ENCODE measurements at places on chromosomes 5 and 9. TPM values are rescaled to one million over a fixed set of nuclear protein-coding genes. Genes with fewer than 3 reads are reported as not detected.

C9orf40 gene
- total RNA-seq, result 1.3 TPM

SEMA5A gene
- 40.2 TPM for total RNA-seq

GRCh38 chr5:94808497-94808896 is 190.0 kb downstream of the SLF1 start:
- no peak for DNase-seq

PTGES gene
- total RNA-seq, result 0.52 TPM

GRCh38 chr5:93620487-93621326 is 37.7 kb downstream of the NR2F1 start:
- DNase-seq, result peak; percentile 66

DNA sequence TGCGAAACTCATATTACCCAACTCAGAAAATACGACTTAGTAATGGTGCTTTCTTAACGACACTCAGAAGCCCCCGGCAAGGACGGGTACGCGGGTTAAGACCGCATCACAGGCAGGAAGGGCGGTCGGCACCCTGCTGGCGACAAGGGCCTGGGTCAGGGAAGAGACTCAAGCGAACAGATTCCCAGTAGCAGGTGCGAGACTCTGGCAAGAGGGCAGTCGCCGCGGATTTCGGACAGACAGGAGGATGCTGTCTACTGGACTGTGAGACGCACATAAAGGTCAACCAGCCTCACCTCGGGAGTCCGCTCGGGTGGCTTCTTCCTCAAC is 398 bp downstream of the RAPGEF6 start:
- DNase-seq, result peak; percentile 63

SLC24A2 gene
- total RNA-seq, result 0.26 TPM

ANKRD34B gene
- not detected for total RNA-seq

WNK2 gene
- total RNA-seq, result 85.4 TPM

ZNF300 gene
- total RNA-seq, result 4.7 TPM

DNA sequence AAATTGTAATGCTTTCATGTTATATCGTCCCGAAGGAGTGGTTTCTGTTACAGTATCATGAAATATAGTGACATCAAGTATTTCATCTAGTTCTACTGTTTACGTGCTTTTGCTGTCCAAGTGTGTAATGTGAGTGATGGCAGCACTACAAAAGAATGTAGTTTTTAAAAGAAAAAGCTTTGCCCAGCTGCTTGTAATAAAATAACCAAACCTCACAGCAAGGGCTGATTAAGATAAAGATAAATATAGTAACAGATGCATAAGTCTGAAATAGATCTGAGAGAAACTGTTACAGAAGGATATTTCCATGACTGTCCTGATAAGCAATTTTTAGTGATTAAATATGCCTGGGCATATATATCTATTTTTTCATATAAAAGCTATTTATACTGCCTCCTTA is 106.4 kb downstream of the AUH start:
- DNase-seq, result no peak

FLT4 gene
- total RNA-seq, result 6.3 TPM

ADAMTSL1 gene
- total RNA-seq, result 0.52 TPM

DNA sequence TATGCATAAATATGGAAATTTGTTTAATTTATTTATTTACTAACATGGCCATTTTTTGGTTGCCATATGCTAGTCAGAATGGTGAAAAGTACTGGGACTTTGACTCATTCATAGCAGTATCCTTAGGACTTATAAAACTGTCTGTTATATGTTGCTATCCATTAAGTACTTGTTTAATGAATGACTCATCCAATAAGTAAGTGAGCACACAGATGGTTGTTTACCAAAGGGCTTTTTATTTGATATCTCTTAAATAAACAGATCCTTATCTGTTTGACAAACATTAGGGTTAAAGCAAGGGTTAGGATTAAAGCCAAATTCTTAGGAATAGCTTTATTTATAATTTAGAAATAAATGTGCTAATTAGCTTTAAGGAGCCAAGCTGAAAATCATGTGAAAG is 183.4 kb downstream of the FBXO4 start:
- no peak for DNase-seq

IFNA21 gene
- total RNA-seq, result not detected

F2R gene
- total RNA-seq, result 13.0 TPM

- DNase-seq, result no peak
Measured at GRCh38 chr5:154948313-154948712, 7.4 kb downstream of the MRPL22 start.

GRCh38 chr5:88664645-88665044 is 218.3 kb downstream of the MEF2C start:
- DNase-seq, result no peak

GRCh38 chr5:32272746-32273145 is 40.0 kb downstream of the MTMR12 start:
- DNase-seq, result no peak

GRCh38 chr9:136858452-136858843 is 6.3 kb downstream of the MAMDC4 start:
- no peak for DNase-seq

GRCh38 chr5:93791518-93791972 is 50.1 kb upstream of the POU5F2 start:
- no peak for DNase-seq

GRCh38 chr5:16152601-16153568 is 26.7 kb downstream of the MARCHF11 start:
- DNase-seq, result no peak

DNA sequence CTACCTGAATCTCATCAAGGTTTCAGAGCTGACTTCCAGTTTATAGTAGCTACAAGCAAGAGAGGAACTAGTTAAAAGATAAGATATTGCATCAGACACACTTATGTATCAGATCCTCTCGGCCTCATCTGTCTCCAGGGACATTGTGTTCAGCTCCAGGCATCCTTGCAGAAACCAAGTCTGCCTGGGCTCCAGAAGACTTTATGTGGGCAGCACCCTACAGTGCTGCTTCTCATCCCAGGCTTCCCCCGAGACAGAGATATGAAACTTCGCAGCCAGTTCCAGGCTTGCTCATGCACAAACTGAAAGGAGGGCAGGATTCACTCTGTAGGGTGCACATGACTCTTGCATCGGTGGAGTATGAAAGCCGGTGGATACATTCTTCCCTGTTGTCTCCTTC is 33.9 kb upstream of the FOXB2 start:
- DNase-seq, result no peak

TNC gene
- 4.2 TPM for total RNA-seq

COL27A1 gene
- total RNA-seq, result 58.0 TPM

SLCO4C1 gene
- 0.99 TPM for total RNA-seq

IL9 gene
- not detected for total RNA-seq

GFI1B gene
- not detected for total RNA-seq

IL3 gene
- not detected for total RNA-seq

GRIA1 gene
- 2.6 TPM for total RNA-seq

- no peak for DNase-seq
Measured at GRCh38 chr5:41747301-41747700, 122.9 kb downstream of the OXCT1 start.

GRCh38 chr5:33701951-33702350 is 189.8 kb downstream of the ADAMTS12 start:
- DNase-seq, result no peak

GRCh38 chr9:108417726-108418125 is 438.1 kb downstream of the ACTL7B start:
- no peak for DNase-seq

GRCh38 chr9:6689893-6690674 is 44.6 kb upstream of the GLDC start:
- DNase-seq, result no peak

DNA sequence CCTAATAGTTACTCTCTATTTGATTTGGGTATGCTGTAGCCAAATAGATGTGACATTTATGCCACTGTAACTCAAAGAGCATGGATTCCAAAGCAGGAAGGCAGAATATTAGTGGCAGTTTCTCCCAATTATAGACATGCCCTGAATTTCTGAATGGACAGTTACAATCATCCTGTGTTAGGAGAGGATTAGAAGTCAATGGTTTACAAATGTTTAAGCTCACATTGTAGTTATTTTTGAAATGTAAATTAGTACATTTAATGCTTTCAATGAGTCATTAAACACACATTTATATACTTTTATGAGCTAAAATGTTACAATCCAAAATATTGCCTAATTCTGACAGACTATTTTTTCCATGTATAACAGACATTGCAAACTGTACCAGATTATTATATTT is 62.3 kb upstream of the CDH18 start:
- DNase-seq, result no peak

IRGM gene
- not detected for total RNA-seq

GLRA1 gene
- total RNA-seq, result not detected

DNA sequence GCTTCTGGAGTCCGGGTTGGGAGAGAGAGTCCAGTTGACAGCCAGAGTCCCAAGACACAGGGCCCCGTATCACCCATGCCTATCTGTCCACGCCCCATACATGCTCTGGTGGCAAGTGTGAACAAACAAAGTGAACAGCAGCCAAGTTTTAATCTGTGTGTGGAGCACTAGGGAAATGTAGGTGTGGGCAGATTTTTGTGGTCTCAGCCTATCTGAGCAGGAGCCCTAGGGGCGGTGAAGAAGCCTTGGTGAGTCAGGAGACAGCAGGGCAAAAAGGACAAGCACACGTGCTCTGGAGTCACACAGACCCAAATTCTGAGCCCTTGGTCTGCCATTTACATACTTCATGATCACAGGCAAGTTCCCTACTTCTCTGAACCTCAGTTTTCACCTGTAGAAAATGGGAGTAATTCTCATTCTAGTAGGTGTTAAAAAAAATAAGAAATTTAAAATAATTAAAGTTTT is 23.2 kb downstream of the EGR1 start:
- DNase-seq, result peak; percentile 43

TRMO gene
- total RNA-seq, result 17.1 TPM

PHF24 gene
- not detected for total RNA-seq

DNA sequence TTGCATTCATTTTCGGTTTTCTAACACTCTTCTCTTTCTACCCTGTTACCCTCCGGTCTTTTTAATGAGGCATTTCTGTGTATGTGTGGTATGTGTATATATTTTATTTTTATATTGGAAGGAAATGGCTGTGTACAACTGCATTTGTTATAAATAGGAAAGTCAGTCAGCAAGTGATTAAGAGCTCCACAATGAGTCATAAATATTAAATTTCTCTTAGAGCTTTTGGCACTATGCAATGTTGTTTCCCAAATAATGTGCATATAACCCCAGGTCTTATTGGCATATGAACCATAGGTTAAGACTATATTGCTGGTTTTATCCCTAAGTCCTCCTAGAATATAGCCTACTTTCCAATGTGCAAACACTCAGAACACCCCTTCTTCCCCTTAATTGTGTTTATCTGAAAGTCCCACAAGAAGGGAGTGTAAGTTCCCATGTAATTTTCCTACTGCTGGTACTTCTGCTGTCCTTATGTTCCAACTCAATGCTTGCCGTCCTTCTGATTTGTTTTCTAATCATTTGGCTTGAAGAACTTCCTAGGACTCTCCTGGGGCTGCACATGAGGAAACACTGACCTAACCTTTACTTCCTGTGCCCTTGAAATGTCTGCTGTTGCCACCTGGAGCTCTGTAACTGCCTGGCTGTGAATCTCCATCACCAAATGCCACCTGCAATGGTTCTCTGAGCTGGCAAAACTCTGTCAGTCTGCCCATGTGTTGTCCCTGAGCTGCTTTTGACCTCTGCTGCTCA is 65.5 kb upstream of the PCSK5 start:
- no peak for DNase-seq

CDC37L1 gene
- total RNA-seq, result 7.9 TPM

DNA sequence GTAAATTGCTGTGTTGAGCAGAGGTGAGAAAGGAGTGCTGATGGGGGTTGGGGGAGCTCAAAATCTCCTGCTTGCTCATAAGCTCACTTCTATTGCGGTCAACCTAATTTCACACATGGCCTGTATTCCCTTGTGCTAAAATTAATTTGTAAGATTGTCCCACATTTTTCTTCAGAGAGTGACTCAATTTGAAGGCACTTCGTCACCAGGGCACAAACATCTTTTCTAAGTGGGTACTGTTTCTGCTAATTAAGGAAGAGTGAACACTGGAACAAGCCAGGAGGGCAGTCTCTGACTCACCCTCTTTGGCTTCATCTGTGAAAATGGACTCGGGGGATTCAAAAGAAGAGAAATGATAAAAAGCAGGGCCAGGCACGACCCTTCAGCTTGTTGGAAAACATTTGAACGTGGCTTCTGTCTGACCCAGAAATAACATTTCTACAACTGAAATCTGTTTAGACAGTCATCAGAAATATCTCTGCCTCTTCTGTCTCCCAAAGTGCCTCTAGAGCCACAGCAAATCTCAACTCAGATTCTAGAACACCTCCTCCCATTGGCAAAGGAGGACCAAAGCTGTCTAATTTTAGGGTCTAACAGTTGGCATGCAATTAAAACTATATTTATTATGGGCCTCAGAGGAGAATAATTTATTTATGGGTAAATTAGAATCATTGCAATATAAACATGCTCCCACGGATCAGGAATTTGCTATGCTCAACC is 49.8 kb downstream of the FEM1C start:
- no peak for DNase-seq

DNA sequence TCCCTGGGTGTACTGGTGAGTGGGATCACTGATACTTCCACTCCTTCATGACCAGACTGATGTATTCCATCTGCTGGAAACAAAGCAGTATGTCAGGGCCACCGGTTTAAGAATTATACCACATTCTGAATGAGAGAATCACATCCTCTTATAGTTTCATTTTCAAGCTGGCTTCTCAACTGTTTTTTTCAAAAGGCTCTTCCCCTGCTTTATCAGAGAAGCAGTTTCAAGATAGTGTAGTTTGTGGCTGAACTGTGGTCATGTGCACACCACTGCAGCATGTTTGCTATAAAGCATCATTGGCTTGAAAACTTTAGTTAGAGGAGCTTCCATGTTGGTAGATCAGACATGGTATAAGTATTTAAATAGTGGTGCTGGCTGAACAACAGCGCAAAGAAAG is 450.5 kb upstream of the CDH10 start:
- no peak for DNase-seq

DNA sequence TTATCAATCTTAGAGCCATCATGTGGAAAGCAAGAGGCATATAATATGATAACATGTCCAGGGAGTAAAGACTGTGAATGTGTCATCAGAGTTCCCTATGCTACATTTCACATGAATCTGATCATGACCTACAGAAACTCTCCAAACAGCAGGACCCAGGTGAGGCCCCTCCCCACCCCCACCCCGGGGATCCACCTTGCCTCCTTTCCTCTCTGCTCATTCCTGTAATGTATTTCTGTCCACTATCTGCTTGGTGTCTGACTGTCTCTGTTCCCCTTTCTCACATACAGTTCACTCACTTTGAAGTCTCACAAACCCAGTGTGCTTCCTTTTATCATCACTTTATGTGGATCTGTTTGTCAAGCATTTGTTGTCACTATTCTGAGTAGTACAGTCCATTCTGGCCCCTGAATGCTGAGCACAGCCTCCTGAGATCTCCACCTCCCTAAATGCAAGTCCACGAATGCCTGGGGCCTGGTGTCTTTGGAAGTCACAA is 76.4 kb upstream of the SMARCA2 start:
- no peak for DNase-seq

FCN2 gene
- not detected for total RNA-seq

DNA sequence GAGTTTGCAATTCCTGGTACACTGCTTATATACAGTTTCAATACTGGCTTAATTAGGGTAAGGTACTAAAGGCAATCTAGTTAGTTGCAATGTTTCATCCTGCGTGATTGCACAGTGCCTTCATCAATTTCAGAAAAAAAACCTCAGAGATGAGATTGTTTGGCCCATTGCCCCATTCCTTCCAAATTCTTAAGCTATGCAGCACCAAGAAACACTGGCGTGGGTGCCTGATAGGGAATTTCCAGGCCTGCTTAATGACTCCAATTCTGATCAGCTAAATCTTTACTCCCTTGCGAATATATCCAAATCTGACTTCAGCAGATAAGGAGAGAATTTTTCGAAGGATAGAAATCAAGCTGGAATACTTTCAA is 35.9 kb upstream of the GAS1 start:
- DNase-seq, result peak; percentile 16

GHR gene
- 12.9 TPM for total RNA-seq

- DNase-seq, result peak; percentile 29
Measured at GRCh38 chr9:112831281-112831851, 59.3 kb downstream of the SLC46A2 start.
